ENCODE measurements at places on chromosomes 7 and 10.

- no peak for DNase-seq
Measured at GRCh38 chr10:32150532-32151101, 94.4 kb upstream of the KIF5B start.

GRCh38 chr7:158035343-158035742, 552.3 kb downstream of the PTPRN2 start:
- DNase-seq, result no peak

DNA sequence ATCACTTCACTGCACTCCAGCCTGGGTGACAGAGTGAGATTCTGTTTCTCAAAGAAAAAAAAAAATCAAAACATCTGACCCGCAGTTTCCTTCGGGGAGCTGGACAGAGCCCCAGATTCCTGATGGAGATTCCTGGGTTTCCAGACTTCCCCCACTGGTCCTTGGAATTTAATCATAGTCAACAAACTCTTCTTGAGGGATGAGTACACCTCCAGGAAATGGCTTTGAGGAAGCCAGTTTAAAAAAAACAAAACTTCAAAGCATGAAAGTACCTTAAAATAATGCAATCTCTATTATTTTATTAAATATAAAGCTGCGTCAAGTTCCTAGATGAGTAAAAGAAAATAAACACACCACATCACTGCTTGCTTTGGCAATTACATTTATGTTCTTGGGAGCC, 1.2 kb upstream of the MAD1L1 start:
- no peak for DNase-seq

DNA sequence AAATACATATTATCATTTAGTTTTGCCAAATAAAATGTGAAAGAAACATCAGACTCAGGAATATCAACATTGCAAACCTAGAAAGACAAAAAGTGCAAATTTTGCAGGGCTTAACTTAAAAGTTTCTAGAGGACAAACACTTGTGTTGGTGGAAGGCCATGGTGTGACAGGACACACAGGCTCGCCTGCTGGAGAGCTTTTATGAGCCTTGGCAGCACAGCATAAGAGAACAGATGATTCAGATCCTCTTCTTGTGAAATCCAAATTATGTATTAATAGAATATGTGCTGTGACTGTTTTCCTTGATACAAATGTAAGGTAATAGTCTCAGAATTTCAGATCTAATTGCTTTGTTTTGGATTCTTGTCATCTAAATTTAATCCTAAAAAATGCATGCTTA, 72.9 kb upstream of the ABCB5 start:
- no peak for DNase-seq

DNA sequence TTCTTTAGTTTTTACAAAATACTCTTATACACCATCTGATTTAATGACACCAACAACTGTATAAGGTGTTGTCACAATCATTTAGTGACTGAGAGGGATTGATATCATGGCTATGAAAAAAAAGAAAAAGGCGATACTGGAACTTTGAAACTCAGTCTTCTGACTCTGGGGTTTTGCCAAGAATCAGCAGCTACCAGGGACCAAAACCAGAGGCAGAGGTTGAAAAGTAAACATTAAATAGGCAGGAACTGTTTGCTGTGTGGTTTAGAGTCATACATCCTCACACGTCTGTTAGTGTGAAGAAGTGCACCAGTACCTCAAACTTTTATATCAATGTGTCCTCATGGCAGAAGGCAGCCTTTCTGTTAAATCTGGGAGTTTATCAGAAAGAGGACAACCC, 19.9 kb upstream of the GGCT start:
- no peak for DNase-seq

DNA sequence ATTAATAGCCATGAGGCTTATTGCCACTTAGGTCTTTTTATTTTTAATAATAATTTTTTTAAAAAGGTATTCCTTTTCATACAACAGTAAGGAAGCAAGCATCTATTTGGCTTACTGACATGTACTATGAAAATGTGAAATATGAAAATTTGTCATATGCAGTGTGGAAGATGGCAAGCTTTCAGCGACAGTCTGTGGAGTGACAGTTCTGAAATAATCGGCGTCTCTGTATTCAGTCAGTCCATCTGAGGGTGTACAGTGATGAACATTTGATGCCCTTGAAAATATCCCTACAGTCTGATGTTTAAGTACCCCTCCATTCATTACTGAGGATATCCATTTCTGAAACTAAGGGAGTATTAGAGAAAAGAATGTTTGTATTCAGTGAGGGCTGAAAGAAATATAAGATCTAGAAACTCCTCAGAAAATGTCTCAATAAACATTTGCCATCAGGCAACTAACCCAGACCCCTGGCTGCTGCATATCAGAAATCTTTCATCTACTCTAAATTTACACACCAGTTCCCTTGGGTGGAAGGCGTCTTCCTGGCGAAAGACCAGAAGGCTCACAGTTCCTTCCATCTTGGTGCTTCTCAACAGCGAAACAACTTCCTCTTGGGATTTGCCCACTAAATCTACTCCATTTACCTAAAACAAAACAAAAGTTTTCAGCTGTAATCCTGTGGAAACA, 440.6 kb downstream of the PARD3 start:
- DNase-seq, result no peak

- DNase-seq, result no peak
Measured at GRCh38 chr7:28573059-28573553, 160.8 kb downstream of the CREB5 start.

GRCh38 chr7:7639847-7640220, 718 bp upstream of the UMAD1 start:
- peak; percentile 25 for DNase-seq

DNA sequence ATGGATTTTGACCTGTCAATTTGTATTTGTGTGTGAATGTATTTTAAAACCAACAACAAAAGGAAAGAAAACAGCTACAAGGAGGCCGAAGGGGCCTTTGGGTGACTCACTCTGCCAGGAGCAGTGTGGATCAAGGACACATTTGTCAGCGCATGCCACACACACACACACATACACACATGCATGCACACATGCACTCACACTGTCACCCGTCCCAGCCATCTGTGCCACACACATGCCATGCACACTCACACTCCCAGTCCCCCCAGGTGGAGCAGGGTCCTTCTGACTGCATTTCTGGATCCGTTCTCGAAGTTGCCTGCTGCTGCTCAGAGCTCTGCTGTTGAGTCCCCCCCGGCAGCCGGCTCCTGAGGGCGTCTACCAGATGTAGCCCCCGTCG, 26.0 kb downstream of the SPOCK2 start:
- DNase-seq, result no peak

DNA sequence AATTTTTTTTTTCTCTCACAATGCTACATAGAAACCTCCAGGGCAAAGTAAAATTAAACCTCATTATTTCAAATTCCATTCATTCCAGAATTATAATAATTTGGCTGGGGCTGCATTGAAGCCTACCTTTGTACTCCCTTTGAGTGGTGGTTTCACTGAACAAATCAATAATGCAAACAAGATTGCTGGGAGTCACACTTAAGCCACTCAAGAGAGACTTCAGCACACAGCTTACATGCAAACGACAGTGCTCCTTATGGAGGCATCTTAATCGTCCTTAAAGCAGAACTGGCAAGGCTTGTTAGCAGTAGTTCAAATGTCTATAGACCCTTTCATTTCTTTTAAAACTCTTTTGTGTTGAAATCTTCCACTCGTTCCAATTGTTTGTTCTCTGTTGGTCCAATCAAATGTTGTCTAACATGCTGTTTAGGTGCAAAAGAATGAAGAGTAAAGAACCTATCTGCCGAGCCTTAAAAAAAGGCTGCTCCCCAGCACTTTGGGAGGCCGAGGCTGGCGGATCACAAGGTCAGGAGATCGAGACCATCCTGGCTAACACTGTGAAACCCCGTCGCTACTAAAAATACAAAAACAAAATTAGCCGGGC, 294.9 kb downstream of the FGFR2 start:
- DNase-seq, result no peak

- no peak for DNase-seq
Measured at GRCh38 chr7:142499635-142500034, 241.8 kb upstream of the PRSS58 start.

DNA sequence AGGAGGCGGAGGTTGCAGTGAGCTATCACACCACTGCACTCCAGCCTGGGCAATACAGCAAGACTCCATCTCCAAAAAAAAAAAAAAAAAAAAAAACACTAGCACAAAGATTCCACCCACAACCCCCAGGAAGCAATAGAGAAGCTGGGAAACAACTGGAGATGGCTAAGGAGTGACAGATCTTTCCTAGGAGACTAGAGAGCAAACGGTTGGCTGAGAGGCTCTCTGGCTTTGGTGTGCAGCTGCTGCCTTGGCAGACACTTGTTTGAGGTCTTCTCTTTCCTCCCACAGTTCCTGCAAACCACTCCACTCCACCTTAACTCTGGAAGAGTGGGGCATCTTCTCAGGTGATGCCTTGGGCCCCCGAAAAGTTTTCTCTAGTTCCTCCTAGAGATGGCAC, 78.5 kb upstream of the LANCL2 start:
- DNase-seq, result no peak
